SK-MEL-5 (cell line): ENCODE measurements at places on chromosomes 7 and 10. TPM values are rescaled to one million over a fixed set of nuclear protein-coding genes. Genes with fewer than 3 reads are reported as not detected.

The GATA3 gene
- not detected in 2 replicates for total RNA-seq

The RNF32 gene
- 0.55 TPM in 1 of 2 replicates, not detected in the other for total RNA-seq

The WIPF3 gene
- 3.6 and 4.1 TPM in 2 replicates for total RNA-seq

The SFRP5 gene
- 0.08 and 0.21 TPM in 2 replicates for total RNA-seq

The SCART1 gene
- total RNA-seq = 0.29 and 0.37 TPM in 2 replicates

The ELFN1 gene
- total RNA-seq = 0.11 TPM in 2 replicates

The GPR141 gene
- total RNA-seq = not detected in 2 replicates

The AKR1C2 gene
- not detected in 2 replicates for total RNA-seq

The NPY4R gene
- not detected in 2 replicates for total RNA-seq
